ENCODE measurements at places on chromosomes 3 and 15. TPM values are rescaled to one million over a fixed set of nuclear protein-coding genes. Genes with fewer than 3 reads are reported as not detected.

ISL2 gene
- 2.3 TPM for total RNA-seq

SLCO2A1 gene
- total RNA-seq, result 69.1 TPM

ADIPOQ gene
- total RNA-seq, result not detected

RTP3 gene
- total RNA-seq, result not detected

HDC gene
- total RNA-seq, result 55.8 TPM

GAP43 gene
- not detected for total RNA-seq

LTF gene
- total RNA-seq, result 275 TPM

CD200R1 gene
- not detected for total RNA-seq

SOX2 gene
- 16.5 TPM for total RNA-seq

LIPC gene
- total RNA-seq, result not detected

- no peaks in the 10 kb centered on the region for H3K36me3 ChIP-seq
- peak; percentile 81 for DNase-seq
- H3K4me1 ChIP-seq, result peaks cover 39% of the 10 kb centered on the region
- H3K27me3 ChIP-seq, result no peaks in the 10 kb centered on the region
Observed at GRCh38 chr15:38069511-38070011, 135.1 kb downstream of the TMCO5A start.

- H3K27me3 ChIP-seq, result no peaks in the 10 kb centered on the region
- no peaks in the 10 kb centered on the region for H3K36me3 ChIP-seq
- peak overlapping the region; percentile 82 for H3K27ac ChIP-seq
- peak; percentile 57 for DNase-seq
- peaks cover 20% of the 10 kb centered on the region for H3K4me1 ChIP-seq
Observed at GRCh38 chr15:89665449-89666181, 10.3 kb upstream of the KIF7 start.

GRCh38 chr3:186003610-186004009 is 65.8 kb upstream of the TRA2B start:
- no peaks in the 10 kb centered on the region for H3K27me3 ChIP-seq
- DNase-seq, result no peak
- H3K4me3 ChIP-seq, result no peak overlapping the region
- H3K4me1 ChIP-seq, result no peaks in the 10 kb centered on the region

- no peaks in the 10 kb centered on the region for H3K27me3 ChIP-seq
- H3K27ac ChIP-seq, result peak overlapping the region; percentile 92
- DNase-seq, result peak; percentile 66
- peak overlapping the region; percentile 73 for H3K4me3 ChIP-seq
- H3K36me3 ChIP-seq, result peaks cover 30% of the 10 kb centered on the region
Observed at GRCh38 chr15:82540984-82541431, 751 bp upstream of the RPS17 start.

GRCh38 chr15:94387849-94388441 is 156.6 kb downstream of the MCTP2 start:
- no peaks in the 10 kb centered on the region for H3K36me3 ChIP-seq
- H3K4me1 ChIP-seq, result no peaks in the 10 kb centered on the region

DNA sequence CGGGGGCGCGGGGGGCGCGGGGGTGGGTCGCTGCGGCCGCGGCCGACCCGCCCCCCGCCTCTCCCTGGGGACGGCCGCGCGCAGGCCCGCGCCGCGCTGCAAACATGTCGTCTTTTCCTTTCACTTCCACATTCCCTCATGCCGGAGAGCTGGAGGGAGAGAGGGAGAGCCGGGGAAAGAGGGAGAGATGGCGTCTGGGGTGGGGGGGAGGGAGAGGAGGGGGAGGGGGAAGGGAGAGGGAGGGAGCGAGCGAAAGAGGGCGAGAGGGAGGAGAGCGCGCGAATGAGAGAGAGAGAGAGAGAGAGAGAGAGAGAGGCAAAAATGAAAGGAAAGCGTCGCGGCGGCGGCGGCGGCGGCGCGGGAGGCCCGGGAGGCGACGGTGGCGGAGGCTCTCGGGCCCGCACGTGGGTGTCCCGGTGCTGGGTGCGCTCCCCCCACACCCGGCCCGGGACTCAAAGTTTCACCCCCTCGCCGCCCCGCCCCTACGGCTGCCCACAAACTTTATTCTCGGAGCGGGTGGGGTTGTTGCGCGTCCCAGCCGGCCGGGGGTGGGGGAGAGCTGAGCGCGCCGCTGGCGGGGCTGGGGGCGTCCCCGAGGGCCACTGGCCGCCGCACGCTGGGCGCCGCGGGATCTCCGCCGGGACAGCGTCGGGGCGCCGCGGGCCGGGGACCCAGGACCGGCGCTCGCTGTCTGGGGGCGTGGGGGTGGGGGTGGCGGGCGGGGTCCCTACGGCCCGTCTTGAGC is 731 bp downstream of the ZNF710 start:
- DNase-seq, result peak; percentile 86
- H3K36me3 ChIP-seq, result no peaks in the 10 kb centered on the region
- peaks cover 61% of the 10 kb centered on the region for H3K4me1 ChIP-seq

DNA sequence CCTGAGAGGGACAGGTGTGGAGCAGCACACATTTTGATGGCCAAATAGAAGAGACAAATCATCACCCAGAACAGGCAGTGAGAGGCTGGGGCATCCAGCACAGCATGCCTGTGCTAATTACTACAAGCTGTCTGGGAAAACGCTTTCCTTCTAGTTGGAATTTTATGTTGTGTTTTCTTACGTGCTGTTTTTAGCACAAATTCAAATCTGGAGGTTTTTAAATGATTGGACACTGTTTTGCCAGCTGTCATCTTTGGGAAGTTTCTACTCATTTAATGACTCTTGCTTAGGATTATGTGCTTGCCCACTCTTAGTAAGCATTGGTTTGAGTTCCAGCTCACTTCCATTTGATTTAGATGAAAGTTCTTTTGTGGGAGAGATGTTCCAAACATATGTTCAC is 43.5 kb downstream of the EAF1 start:
- no peaks in the 10 kb centered on the region for H3K4me1 ChIP-seq
- H3K4me3 ChIP-seq, result no peak overlapping the region
- peaks cover 6% of the 10 kb centered on the region for H3K36me3 ChIP-seq

GRCh38 chr3:42229942-42230688 is 35.9 kb downstream of the CCK start:
- H3K27me3 ChIP-seq, result peaks cover 13% of the 10 kb centered on the region
- DNase-seq, result peak; percentile 70
- no peak overlapping the region for H3K27ac ChIP-seq
- peaks cover 12% of the 10 kb centered on the region for H3K36me3 ChIP-seq

GRCh38 chr3:15499536-15499935 is 22.0 kb downstream of the COLQ start:
- no peaks in the 10 kb centered on the region for H3K27me3 ChIP-seq
- no peak overlapping the region for H3K4me3 ChIP-seq
- H3K27ac ChIP-seq, result no peak overlapping the region
- no peaks in the 10 kb centered on the region for H3K36me3 ChIP-seq

- H3K27me3 ChIP-seq, result no peaks in the 10 kb centered on the region
- H3K36me3 ChIP-seq, result peaks cover under 1% of the 10 kb centered on the region
- peak overlapping the region; percentile 47 for H3K27ac ChIP-seq
- peak; percentile 80 for DNase-seq
- H3K4me3 ChIP-seq, result peak overlapping the region; percentile 69
Observed at GRCh38 chr3:126983653-126984390, 907 bp downstream of the PLXNA1 start.

GRCh38 chr15:44033894-44034293 is 161.2 kb downstream of the FRMD5 start:
- H3K4me1 ChIP-seq, result no peaks in the 10 kb centered on the region
- no peak overlapping the region for H3K27ac ChIP-seq
- H3K27me3 ChIP-seq, result peaks cover 3% of the 10 kb centered on the region
- no peaks in the 10 kb centered on the region for H3K36me3 ChIP-seq
- H3K4me3 ChIP-seq, result no peak overlapping the region
- DNase-seq, result peak; percentile 23

DNA sequence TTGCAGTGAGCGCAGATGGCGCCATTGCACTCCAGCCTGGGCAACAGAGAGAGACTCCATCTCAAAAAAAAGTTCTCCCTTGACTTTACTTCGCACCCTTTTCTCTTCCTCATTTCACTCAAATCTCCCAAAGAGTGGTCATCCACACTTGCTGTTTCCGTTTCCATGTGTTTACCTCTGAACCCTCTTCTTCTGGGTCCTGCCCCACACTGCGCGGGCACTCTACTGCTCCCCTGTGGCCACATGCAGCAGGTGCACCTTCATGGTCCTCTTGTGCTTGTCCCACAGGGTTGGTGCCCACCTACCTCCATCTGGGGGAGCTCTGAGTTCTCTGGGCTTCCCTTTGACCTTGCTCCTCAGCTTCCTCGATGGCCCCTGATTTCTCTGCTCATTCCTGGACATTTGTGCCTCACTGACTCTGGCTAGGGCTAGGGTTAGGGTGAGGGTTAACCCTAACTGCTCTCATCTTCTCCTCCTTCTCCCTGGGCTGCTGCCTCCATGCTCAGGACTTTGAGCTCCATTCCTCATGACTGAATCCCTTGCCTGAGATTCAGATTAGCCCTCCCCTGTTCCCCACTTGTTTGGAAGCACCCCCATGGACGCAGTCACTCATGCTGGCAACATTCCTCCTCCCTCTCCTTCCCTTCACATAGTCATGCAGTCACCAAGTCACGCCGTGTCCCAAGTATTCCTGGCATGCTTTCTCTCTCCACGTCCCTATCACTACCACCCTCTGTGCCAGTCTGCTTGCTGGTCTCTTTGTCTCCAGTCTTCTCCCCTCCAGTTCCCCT is 26.6 kb upstream of the KY start:
- peaks cover 13% of the 10 kb centered on the region for H3K4me1 ChIP-seq
- DNase-seq, result no peak
- H3K4me3 ChIP-seq, result no peak overlapping the region
- no peaks in the 10 kb centered on the region for H3K36me3 ChIP-seq
- H3K27ac ChIP-seq, result no peak overlapping the region

GRCh38 chr15:70788114-70789049 is 25.0 kb upstream of the UACA start:
- H3K4me1 ChIP-seq, result no peaks in the 10 kb centered on the region
- no peak overlapping the region for H3K27ac ChIP-seq
- no peaks in the 10 kb centered on the region for H3K36me3 ChIP-seq
- DNase-seq, result no peak
- no peaks in the 10 kb centered on the region for H3K27me3 ChIP-seq

DNA sequence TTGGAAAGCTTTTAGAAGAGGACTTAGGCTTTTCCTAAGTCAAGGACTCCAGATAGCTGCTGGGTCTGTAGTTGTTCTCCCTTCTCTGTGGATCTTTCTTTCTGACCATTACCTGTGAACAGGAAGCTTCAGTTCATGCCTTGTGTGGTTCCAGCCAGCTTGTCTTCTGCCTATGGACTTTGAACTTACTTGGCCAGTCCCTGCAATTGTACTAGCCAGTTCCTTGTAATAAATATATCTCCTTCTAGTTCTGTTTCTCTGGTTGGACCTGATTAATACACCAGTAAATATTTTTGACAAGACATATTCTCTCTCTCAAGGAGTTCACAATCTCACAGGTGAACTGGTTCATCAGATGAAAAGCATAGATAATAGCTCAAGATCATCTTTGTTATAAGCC is 341.3 kb upstream of the DPPA4 start:
- no peaks in the 10 kb centered on the region for H3K27me3 ChIP-seq
- no peak for DNase-seq
- no peak overlapping the region for H3K4me3 ChIP-seq
- no peak overlapping the region for H3K27ac ChIP-seq
- H3K36me3 ChIP-seq, result no peaks in the 10 kb centered on the region

DNA sequence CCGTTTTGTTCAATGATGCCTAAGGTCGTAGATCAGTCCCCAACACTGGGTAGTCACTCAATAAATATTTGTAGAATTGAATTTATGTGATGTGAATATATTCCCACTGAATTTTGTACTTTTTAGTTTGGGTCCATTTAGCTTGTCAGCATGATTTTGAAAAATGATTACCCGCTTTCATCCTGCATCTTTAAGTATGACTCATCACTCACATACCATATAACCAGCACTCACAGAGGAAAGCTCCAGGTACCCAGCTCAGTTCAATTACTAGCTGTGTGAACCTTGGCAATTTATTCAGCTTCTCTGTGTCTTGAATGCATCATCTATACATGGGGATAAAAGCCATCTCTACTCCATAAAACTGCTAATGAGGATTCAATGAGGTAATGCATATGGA is 2.2 kb upstream of the MLF1 start:
- no peak overlapping the region for H3K4me3 ChIP-seq
- H3K4me1 ChIP-seq, result peaks cover 14% of the 10 kb centered on the region
- no peak overlapping the region for H3K27ac ChIP-seq
- no peak for DNase-seq
- H3K27me3 ChIP-seq, result no peaks in the 10 kb centered on the region

GRCh38 chr15:33700695-33701303 is 267.5 kb upstream of the CHRM5 start:
- no peak overlapping the region for H3K27ac ChIP-seq
- peak; percentile 65 for DNase-seq
- H3K4me1 ChIP-seq, result no peaks in the 10 kb centered on the region
- no peaks in the 10 kb centered on the region for H3K36me3 ChIP-seq
- no peak overlapping the region for H3K4me3 ChIP-seq
- H3K27me3 ChIP-seq, result no peaks in the 10 kb centered on the region

GRCh38 chr3:171256445-171257250 is 203.6 kb downstream of the TNIK start:
- DNase-seq, result no peak
- no peaks in the 10 kb centered on the region for H3K36me3 ChIP-seq
- no peak overlapping the region for H3K4me3 ChIP-seq
- no peaks in the 10 kb centered on the region for H3K27me3 ChIP-seq
- H3K27ac ChIP-seq, result no peak overlapping the region

GRCh38 chr3:48018841-48019240 is 2.6 kb upstream of the MAP4 start:
- no peaks in the 10 kb centered on the region for H3K36me3 ChIP-seq
- peaks cover 81% of the 10 kb centered on the region for H3K4me1 ChIP-seq
- H3K4me3 ChIP-seq, result no peak overlapping the region
- no peak overlapping the region for H3K27ac ChIP-seq

GRCh38 chr3:43223670-43224364 is 62.5 kb upstream of the SNRK start:
- DNase-seq, result no peak
- no peak overlapping the region for H3K4me3 ChIP-seq
- H3K27me3 ChIP-seq, result no peaks in the 10 kb centered on the region
- no peaks in the 10 kb centered on the region for H3K4me1 ChIP-seq
- H3K36me3 ChIP-seq, result no peaks in the 10 kb centered on the region

GRCh38 chr3:159761369-159761768 is 227.3 kb upstream of the IL12A start:
- no peaks in the 10 kb centered on the region for H3K36me3 ChIP-seq
- H3K27me3 ChIP-seq, result peaks cover 25% of the 10 kb centered on the region
- peak overlapping the region; percentile 95 for H3K27ac ChIP-seq
- H3K4me1 ChIP-seq, result peaks cover 46% of the 10 kb centered on the region
